ENCODE measurements at places on chromosomes 7 and 10. TPM values are rescaled to one million over a fixed set of nuclear protein-coding genes. Genes with fewer than 3 reads are reported as not detected.

DNA sequence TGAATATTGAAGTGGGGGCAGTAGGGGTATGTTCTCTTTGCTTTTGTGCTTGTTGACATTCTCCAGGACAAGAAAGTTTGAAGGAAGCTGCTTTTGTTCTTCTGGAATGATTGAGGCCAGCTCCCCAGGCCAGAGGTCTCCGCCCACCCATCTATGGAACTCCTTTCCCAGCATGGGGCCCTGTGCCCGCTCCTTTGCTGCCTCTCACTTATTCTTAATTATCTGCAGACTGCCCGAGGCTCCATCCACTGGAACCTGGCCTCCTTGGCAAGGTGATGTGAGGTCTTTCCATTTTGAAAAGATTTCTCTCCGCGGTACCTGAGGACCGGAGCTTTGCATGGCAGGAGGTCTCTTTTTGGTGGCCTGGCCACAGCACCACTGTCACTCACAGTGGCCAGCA, 39.3 kb upstream of the MKI67 start:
- H3K27ac ChIP-seq = no peak overlapping the region
- peaks cover 6% of the 10 kb centered on the region for H3K27me3 ChIP-seq
- no peaks in the 10 kb centered on the region for H3K4me1 ChIP-seq
- no peak for DNase-seq
- H3K36me3 ChIP-seq = no peaks in the 10 kb centered on the region

- H3K27me3 ChIP-seq = no peaks in the 10 kb centered on the region
- peak overlapping the region; percentile 98 for H3K27ac ChIP-seq
- no peak overlapping the region for H3K4me3 ChIP-seq
- H3K4me1 ChIP-seq = peaks cover 26% of the 10 kb centered on the region
- no peaks in the 10 kb centered on the region for H3K36me3 ChIP-seq
- DNase-seq = peak; percentile 30
Observed at GRCh38 chr10:61904733-61905725, 3.5 kb downstream of the ARID5B start.

Gene SLC18A3
- 1.5 TPM for total RNA-seq

DNA sequence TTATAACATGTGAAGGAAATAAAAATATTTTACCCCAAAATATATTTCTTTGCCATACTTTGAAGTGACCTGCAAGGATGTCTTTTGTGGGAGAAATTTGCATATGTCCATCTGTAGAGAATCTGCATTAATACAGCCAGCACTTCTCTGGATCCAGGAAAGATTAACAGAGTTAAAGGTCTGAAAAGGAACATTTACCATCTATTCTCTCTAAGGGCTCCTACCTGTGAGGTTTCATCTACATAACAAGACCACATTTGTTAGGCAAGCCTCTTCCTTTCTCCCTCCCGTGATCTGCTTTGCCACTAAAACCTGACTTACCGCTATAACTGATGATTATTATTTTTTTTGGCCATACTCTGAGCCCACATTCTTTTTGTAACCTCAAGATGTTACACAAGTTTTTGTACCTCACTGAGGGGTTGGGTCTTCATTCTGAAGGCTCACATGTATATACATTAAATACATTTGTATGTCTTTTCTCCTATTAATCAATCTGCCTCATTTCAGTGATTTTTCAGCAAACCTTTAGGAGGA, 129.4 kb downstream of the AKR1D1 start:
- no peak for DNase-seq
- H3K27me3 ChIP-seq = no peaks in the 10 kb centered on the region
- no peak overlapping the region for H3K4me3 ChIP-seq
- no peaks in the 10 kb centered on the region for H3K36me3 ChIP-seq

Gene TMEM225B
- not detected for total RNA-seq

DNA sequence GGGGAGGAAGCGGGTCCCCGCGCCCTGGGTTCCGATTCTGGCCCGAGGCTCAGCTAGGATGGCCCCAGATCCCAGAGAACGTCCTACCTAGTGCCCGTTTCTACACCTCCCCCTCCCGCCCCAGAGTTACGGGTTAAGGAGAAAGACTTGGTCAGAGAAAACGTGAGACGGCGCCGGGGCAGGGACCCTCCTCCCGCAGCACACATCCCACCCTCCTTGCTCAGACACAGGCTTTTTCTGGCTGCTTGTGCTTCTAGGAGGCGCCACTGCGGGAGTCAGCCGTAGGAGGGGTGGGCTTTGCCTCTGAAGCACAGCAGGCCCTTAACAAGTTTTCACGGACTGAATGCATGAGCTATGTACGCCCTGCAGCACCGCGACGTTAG, 104.9 kb upstream of the LEP start:
- H3K27ac ChIP-seq = no peak overlapping the region
- H3K36me3 ChIP-seq = no peaks in the 10 kb centered on the region
- peak overlapping the region; percentile 37 for H3K4me3 ChIP-seq
- peaks cover 18% of the 10 kb centered on the region for H3K4me1 ChIP-seq
- no peak for DNase-seq
- peaks cover 95% of the 10 kb centered on the region for H3K27me3 ChIP-seq

- no peak for DNase-seq
- no peaks in the 10 kb centered on the region for H3K36me3 ChIP-seq
- no peaks in the 10 kb centered on the region for H3K27me3 ChIP-seq
- H3K4me1 ChIP-seq = peaks cover 4% of the 10 kb centered on the region
- no peak overlapping the region for H3K4me3 ChIP-seq
Observed at GRCh38 chr10:33249659-33250345, 84.7 kb downstream of the NRP1 start.

DNA sequence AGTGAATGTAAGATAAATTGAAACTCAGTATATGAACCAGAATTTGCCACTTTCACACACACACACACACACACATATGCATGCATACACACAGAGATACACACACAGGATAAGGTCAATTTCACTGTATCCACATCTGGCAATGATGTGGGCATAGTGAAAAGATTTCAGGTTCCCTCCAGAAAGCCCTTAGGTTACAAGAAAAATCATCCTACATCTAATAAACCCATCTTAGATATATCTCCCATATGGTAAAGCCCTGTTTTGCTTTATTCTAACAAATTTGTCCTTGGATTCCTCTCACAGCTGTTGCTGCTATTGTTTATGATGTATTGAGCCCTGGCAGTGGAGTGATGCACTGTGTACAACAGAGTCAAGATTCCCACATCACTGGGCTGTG, 27.9 kb upstream of the DLX6 start:
- no peaks in the 10 kb centered on the region for H3K4me1 ChIP-seq
- H3K27ac ChIP-seq = no peak overlapping the region
- H3K27me3 ChIP-seq = no peaks in the 10 kb centered on the region
- H3K36me3 ChIP-seq = no peaks in the 10 kb centered on the region
- DNase-seq = no peak
- H3K4me3 ChIP-seq = no peak overlapping the region

Gene GPR22
- 0.14 TPM for total RNA-seq

- H3K27me3 ChIP-seq = no peaks in the 10 kb centered on the region
- no peak overlapping the region for H3K4me3 ChIP-seq
- H3K27ac ChIP-seq = no peak overlapping the region
- H3K36me3 ChIP-seq = no peaks in the 10 kb centered on the region
Observed at GRCh38 chr10:84098667-84099066, 40.6 kb upstream of the GHITM start.

Gene TNPO3
- 37.4 TPM for total RNA-seq

DNA sequence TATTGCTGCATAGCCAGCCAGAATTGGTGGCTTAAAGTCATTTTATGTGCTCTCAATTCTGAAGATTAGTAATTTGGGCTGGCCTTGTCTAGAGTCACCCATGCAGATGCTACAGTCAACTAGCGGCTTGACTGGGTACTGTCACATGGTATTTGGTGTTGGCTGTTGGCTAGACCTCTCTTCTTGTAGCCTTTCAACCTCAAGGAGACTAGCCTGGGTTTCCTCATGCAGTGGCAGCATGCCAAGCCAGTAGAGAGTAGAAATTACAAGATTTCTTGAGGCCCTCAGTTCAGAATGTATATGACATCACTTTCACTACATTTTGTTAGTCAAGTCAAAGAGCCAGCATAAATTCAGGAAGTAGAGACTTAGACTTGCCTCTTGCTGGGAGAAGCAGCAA, 3.7 kb upstream of the ZNF800 start:
- peaks cover 9% of the 10 kb centered on the region for H3K4me1 ChIP-seq
- H3K36me3 ChIP-seq = no peaks in the 10 kb centered on the region
- H3K27me3 ChIP-seq = no peaks in the 10 kb centered on the region
- no peak for DNase-seq
- no peak overlapping the region for H3K4me3 ChIP-seq

Gene FXYD4
- total RNA-seq = not detected

DNA sequence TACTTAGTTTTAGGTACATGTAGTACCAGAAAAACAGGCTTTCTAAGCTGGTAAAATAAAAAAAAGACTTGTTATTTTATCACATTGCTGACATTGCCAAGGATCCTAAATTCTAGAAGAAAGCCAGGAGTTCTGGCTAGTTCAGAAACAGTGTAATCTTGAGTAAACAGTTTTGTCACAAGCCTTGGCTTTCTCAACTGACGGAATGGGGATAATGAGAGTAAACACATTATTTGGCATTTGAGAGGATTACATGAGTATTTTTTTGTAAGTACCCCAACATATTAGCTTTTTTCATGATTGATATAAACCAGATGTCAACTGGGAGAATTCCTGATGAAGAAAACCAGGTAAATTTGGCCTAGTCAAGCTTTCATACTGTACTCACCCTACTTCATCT, 269.8 kb downstream of the SORCS1 start:
- H3K27ac ChIP-seq = peak overlapping the region; percentile 44
- H3K4me3 ChIP-seq = no peak overlapping the region
- no peak for DNase-seq
- H3K4me1 ChIP-seq = no peaks in the 10 kb centered on the region
